ENCODE measurements at places on chromosomes 16 and 17. TPM values are rescaled to one million over a fixed set of nuclear protein-coding genes. Genes with fewer than 3 reads are reported as not detected.

ZSCAN10 gene
- not detected for total RNA-seq

MT1A gene
- total RNA-seq: not detected

AANAT gene
- not detected for total RNA-seq

GRCh38 chr16:2374644-2375043, 34.1 kb upstream of the ABCA3 start:
- no peak overlapping the region for H3K4me3 ChIP-seq
- no peak overlapping the region for H3K27ac ChIP-seq
- no peaks in the 10 kb centered on the region for H3K4me1 ChIP-seq
- H3K36me3 ChIP-seq: no peaks in the 10 kb centered on the region
- DNase-seq: no peak

MFAP4 gene
- 0.46 TPM for total RNA-seq

DNA sequence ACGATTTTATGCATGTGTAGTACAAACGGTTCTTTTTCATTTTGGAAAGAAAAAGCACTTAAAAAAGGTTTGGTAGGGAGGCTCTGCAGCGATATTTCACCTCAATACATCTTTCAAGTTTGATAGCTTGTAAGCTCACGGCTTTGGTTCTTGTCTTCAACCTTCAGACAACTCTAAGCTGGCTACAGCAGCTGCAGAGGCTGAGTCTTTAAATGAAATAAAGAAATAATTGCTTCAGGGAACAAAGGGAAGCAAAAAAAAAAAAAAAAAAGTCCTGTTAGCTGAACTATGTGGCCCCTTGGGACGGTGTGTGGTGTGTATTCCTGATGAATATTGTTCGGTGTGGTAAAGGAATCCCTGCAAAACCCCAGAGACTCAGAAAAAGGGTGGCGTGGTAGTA, 265.1 kb downstream of the NTN1 start:
- no peaks in the 10 kb centered on the region for H3K27me3 ChIP-seq
- H3K4me1 ChIP-seq: peaks cover 8% of the 10 kb centered on the region
- no peak overlapping the region for H3K27ac ChIP-seq
- no peak for DNase-seq

- DNase-seq: no peak
- H3K27ac ChIP-seq: no peak overlapping the region
- no peaks in the 10 kb centered on the region for H3K4me1 ChIP-seq
Measured at GRCh38 chr16:79928142-79928873, 327.8 kb upstream of the MAF start.

USB1 gene
- 41.3 TPM for total RNA-seq

GRCh38 chr17:883586-883962, 96.0 kb downstream of the NXN start:
- no peak overlapping the region for H3K4me3 ChIP-seq
- no peaks in the 10 kb centered on the region for H3K27me3 ChIP-seq
- no peak for DNase-seq
- H3K27ac ChIP-seq: no peak overlapping the region
- H3K4me1 ChIP-seq: peaks cover 4% of the 10 kb centered on the region
- H3K36me3 ChIP-seq: no peaks in the 10 kb centered on the region

DNA sequence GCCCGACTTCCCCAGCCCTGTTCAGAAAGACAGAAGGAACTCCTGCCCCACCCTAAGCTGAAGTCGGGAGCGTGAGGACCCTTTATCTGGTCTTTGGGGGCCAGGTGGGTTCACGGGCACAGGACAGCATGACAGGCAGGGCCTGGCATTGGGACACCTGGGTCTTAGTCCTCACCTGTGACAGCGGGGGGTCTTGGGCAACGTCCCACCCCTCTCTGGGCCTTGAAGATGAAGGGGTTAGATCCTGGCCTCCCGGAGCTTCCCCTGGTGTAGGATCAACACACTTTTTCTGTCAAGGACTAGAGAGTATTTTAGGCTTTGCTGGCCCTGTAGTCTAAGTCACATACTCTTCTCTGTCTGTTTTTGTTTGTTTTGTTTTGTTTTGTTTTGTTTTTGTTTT, 65.1 kb downstream of the JPH3 start:
- no peak overlapping the region for H3K4me3 ChIP-seq
- no peaks in the 10 kb centered on the region for H3K27me3 ChIP-seq
- H3K27ac ChIP-seq: no peak overlapping the region
- H3K36me3 ChIP-seq: no peaks in the 10 kb centered on the region
- DNase-seq: no peak
- H3K4me1 ChIP-seq: no peaks in the 10 kb centered on the region

SPN gene
- 172 TPM for total RNA-seq

DNA sequence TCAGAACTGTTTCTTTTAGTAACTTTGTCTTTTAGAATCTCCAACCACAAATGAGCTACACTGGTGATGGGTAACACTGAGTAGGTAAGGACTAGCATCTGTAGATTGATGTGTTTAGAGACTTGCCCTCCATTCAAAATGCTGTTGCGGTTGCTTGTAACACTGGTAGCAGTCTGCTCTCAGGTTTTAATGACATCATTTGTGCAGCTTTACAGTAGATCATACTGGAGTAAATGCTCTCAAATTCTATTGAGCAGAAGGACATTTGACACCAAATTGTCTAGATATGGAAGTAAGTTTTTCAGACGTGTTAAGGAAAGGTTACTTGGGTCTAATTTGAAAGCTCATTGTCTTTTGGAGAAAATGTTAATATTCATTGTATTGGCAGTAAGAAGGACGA, 98.8 kb downstream of the NLK start:
- no peaks in the 10 kb centered on the region for H3K4me1 ChIP-seq
- no peaks in the 10 kb centered on the region for H3K27me3 ChIP-seq
- DNase-seq: no peak
- H3K36me3 ChIP-seq: no peaks in the 10 kb centered on the region
- H3K4me3 ChIP-seq: no peak overlapping the region
- H3K27ac ChIP-seq: no peak overlapping the region

- no peak for DNase-seq
- no peaks in the 10 kb centered on the region for H3K36me3 ChIP-seq
- H3K4me3 ChIP-seq: no peak overlapping the region
Measured at GRCh38 chr16:78310196-78310595, 210.7 kb downstream of the WWOX start.

DNA sequence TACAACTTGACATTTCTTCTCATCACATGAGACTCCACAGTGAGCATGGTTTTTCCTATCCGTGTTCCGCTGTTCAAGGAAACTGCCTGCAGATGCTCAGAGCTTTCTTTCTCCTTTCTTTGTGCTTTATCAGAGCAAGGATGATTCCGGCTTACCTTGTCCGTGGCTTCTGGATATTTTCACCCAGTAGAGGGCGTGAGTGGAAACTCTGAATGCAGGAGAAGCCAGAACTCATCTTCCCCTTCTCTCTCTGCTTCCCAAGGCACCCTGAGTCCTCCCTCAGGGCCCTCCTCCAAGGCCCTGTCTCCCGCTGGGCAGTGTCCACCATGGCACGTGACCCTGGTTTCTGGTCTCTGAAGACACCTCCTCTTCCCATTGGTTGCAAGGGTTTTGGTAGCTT, 721.1 kb upstream of the RBFOX1 start:
- no peaks in the 10 kb centered on the region for H3K27me3 ChIP-seq
- H3K27ac ChIP-seq: no peak overlapping the region
- no peaks in the 10 kb centered on the region for H3K36me3 ChIP-seq
- DNase-seq: no peak

DNA sequence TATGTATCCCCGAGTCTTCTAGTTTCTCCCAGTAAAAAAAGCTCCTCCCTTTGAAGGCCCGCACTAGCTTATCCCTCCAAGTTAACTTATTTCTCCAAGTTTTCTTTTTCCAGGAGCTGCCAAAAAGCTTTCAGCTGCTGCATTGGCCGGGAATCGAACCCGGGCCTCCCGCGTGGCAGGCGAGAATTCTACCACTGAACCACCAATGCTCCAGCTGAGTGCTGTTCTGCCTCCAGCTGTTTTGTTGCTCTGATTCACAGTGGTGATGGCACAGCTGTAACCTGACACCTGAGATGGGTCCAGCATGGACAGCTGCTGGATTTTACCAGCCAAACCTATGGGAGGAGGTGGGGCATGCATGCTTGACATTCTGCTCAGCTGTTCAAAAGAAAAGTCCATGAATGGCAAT, 22.1 kb downstream of the VAC14 start:
- no peak for DNase-seq
- peaks cover 31% of the 10 kb centered on the region for H3K36me3 ChIP-seq
- no peaks in the 10 kb centered on the region for H3K27me3 ChIP-seq
- H3K27ac ChIP-seq: no peak overlapping the region

GRCh38 chr17:15404106-15405057, 63.0 kb upstream of the TEKT3 start:
- H3K4me3 ChIP-seq: no peak overlapping the region
- no peaks in the 10 kb centered on the region for H3K4me1 ChIP-seq
- no peak for DNase-seq
- no peaks in the 10 kb centered on the region for H3K27me3 ChIP-seq
- no peak overlapping the region for H3K27ac ChIP-seq
